Effector CD4-positive, alpha-beta T cell (primary cell): ENCODE measurements at places on chromosomes 3 and 15.

DNA sequence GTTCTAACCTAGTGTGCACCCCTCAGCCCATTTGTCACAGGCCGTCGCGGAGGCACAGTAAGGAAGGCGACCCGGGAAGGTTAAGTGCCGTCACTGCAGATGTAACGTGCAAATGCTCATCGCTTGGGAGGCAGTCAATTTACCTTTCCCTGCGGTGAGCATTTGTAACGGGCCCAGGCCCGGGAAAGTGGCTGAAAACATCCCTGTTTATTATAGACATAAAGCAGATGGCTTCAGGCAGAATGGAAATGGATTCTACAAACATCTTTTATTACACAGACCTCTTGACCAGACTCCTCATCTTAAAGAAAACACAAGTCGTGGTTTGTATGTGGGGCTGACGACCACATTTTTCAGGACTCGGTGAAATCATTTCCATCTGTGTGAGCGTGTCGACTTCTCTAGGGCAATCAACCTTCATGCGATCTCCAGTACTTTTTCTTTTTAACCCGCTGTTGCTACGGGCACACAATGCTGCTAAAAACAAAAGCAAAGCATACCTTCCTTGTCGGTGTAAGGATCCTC is 43.6 kb downstream of the NMNAT3 start:
- no peak for DNase-seq

GRCh38 chr3:193028258-193028657 is 110.6 kb upstream of the MB21D2 start:
- no peak for DNase-seq

DNA sequence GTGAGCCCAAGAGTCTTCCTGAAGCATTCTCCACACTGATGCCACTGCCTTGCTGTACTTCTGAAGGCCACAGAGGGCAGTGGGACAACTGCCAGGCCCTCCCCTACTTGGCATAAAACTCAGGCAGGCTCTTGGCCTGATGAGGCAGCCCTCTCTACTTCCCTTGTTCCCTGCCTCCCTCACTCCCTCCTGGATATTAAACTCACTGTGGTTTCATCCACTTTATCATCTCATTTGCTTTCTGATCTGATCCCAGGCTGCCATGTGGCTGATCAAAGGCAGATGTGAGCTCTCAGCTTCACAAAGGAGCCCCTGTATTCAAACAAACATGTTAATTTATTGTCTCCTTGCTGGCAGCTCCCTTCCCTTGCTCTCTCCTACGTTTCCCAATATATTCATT is 533.5 kb downstream of the IGSF11 start:
- no peak for DNase-seq

DNA sequence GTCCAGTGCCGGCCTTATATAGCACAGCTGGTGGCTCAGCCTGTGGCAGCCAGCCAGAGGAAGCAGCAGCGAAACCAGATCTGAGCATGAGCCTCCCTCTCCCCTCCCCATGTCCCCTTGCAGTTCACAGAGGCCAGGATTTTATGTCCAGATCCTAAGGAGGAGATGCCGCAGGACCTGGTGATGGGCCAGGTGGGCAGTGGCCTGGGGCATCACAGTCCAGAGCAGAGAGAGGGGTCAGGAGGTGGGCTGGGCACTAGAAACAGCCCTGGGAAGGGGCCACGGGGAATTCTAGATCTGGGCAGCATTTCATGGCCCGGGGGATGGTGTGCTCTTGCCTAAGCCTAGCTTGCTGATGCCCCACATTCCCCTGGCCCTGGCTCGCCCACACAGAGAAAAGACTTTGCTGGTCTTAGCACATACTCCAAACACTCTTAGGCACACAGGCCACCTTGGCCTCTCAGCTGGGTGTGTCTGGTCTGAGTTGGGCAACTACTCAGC is 259 bp upstream of the CILP start:
- no peak for DNase-seq

DNA sequence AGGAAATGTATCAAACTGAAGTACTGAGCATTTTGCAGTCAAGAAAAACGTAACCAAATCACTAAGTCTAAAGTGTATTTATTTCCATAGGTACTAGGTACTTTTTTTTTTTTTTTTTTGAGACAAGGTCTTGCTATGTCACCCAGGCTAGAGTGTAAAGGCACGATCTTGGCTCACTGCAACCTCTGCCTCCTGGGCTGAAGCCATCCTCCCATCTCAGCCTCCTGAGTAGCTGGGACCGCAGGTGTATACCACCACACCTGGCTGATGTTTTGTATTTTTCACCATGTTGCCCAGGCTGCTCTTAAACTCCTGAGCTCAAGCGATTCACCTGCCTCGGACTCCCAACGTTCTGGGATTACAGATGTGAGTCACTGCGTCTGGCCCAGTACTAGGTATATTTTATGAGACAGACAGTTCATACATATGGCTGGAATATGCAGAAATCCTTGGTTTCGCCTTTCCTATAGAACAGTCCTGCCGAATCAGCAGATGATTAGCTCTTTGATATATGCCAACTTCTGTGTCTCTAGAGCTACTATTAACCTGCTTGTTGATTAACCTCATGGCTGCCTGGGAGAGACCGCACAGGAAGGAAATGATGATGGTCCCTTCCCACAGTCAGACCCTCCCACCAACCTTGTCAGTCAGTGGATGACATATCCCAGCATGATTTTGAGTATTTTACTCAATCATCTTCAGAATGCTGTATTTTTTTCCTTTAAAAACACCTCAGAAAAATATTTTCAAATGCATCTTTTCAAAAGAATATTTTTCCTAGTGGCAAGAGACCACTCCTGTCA is 32.3 kb downstream of the TMOD3 start:
- peak; percentile 58 for DNase-seq

DNA sequence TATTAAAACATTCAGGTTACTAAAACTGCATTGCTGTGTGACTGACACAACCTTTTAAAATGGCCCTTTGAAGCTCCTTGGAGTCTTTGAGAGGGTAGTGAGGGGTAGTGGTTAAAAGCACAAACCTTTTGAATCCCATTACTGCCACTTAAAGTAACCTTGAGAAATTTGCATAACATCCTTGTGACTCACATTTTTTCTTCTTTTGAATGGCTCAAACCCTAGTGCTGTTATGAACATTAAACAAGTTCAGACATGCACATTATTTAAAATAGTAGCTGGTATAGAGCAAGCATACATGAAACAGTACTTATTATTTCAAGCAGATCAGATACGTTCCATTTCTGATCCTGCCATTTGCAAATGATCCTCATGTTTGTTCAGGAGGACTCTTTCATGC is 3.7 kb upstream of the CLDN1 start:
- no peak for DNase-seq
